ENCODE measurements at places on chromosomes 12 and 14. TPM values are rescaled to one million over a fixed set of nuclear protein-coding genes. Genes with fewer than 3 reads are reported as not detected.

- H3K27me3 ChIP-seq = no peaks in the 10 kb centered on the region
- H3K36me3 ChIP-seq = no peaks in the 10 kb centered on the region
- no peak overlapping the region for H3K4me3 ChIP-seq
These were observed 66.9 kb downstream of the DNAH10 start for GRCh38 chr12:123828854-123829547.

DNA sequence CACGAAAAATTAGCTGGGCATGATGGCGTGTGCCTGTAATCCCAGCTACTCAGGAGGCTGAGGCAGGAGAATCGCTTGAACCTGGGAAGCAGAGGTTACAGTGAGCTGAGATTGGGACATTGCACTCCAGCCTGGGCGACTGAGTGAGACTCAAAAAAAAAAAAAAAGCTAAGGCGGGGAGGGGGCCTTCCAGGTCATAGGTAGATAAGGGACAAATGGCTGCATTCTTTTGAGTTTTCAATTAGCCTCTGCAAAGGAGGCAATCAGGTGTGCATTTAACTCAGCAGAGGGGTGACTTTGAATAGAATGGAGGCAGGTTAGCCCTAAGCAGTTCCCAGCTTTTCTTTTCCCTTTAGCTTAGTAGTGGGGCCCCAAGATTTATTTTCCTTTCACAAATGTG lies 743 bp upstream of the AACS start:
- peaks cover 2% of the 10 kb centered on the region for H3K4me1 ChIP-seq
- DNase-seq = no peak
- no peaks in the 10 kb centered on the region for H3K36me3 ChIP-seq
- no peak overlapping the region for H3K27ac ChIP-seq

DNA sequence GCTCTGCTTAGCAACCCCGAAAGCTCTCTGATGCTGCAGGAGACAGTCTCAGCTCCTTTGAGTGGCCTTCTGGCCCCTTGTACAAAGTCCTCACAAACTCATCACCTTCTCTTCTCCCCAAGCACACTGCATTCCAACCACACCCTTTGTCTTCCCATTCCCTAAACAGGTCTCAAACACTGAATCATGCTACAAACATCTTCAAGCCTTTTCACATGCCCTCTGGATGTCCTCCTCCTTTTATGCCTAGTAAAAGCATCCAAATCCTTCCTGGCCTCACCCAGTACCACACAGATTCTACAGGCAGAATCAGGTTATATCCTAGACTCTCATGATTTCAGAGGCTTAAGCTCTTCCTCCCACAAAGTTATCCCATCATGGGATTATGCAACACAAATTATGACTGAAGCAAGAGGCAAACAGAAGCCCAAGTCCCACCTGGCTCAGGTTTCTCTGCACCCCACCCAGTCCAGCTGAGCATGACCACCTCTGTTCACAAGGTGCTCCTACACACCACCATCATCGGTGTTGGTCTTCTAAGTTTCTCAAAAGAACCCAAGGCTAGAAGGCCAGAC lies 61.4 kb upstream of the PCED1B start:
- no peak overlapping the region for H3K4me3 ChIP-seq
- H3K27me3 ChIP-seq = no peaks in the 10 kb centered on the region
- no peaks in the 10 kb centered on the region for H3K36me3 ChIP-seq
- H3K27ac ChIP-seq = no peak overlapping the region
- no peak for DNase-seq

- H3K4me3 ChIP-seq = no peak overlapping the region
- peaks cover 10% of the 10 kb centered on the region for H3K4me1 ChIP-seq
- no peaks in the 10 kb centered on the region for H3K36me3 ChIP-seq
- no peaks in the 10 kb centered on the region for H3K27me3 ChIP-seq
- H3K27ac ChIP-seq = no peak overlapping the region
These were observed 137.5 kb upstream of the RFLNA start for GRCh38 chr12:124157406-124157805.

The ARMH4 gene
- total RNA-seq = 16.5 TPM

GRCh38 chr14:101313268-101313667 lies 248.0 kb upstream of the DIO3 start:
- H3K4me3 ChIP-seq = no peak overlapping the region
- H3K27ac ChIP-seq = no peak overlapping the region
- no peaks in the 10 kb centered on the region for H3K27me3 ChIP-seq
- no peak for DNase-seq
- no peaks in the 10 kb centered on the region for H3K36me3 ChIP-seq

All from ovary (tissue), 10 donors.